ENCODE measurements at places on chromosomes 1 and 21.

GRCh38 chr1:246753670-246754535, 29.7 kb downstream of the SCCPDH start:
- DNase-seq = peak; percentile 46

DNA sequence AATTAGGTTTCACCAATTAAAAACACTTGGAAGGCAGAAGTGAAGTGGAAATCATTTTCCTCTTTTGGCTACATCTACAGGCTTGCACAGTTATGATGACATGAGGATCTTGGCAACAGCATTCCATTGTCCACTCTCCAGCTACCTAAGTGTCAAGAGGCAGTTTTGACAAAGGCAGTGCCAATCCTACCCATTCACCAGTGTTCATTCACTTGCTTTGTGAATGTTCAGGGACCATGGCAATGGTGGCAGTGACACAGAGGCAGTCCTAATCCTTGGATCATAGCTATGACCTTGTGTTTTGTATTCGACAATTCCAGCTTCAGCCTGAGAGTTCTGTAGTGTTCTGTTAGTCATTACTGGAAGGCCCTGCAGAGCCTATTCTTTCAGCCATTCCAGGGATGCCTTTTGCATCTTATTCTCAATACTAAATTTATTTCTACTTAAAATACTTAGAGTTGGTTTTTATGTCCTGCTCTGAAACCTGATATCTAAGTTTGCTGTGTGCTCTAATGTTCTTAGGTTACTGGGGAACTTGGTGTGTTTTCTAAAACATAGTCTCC, 36.7 kb downstream of the CRB1 start:
- DNase-seq = no peak

DNA sequence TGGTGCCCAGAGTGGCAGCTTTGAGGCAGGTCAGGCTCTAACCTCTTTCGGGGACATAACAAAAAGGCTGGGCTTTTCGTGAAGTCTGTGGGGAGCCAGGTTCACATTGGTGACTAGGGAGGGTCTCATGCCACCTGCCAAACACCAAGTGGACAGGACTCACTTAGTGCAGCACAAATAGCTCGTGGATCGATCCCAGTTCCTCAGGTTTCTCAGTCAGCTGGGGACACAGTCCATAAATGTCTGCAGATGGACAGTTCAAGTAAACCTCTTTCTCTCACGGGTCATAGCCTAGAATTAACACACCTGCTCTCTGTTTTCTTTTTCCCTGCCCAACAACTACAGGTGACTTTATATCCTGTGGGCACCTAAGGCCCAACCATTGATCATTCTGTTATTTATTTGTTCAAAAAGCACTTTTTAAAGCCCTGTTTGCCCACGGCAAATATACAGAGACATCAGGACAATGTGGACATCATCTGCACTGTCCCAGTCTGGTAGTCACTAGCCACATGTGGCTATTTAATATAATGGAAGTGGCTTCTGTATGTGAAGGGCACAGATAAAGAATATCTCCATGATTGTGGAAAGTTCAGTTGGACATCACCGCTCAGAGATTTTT, 53.5 kb downstream of the CAPN2 start:
- DNase-seq = no peak

DNA sequence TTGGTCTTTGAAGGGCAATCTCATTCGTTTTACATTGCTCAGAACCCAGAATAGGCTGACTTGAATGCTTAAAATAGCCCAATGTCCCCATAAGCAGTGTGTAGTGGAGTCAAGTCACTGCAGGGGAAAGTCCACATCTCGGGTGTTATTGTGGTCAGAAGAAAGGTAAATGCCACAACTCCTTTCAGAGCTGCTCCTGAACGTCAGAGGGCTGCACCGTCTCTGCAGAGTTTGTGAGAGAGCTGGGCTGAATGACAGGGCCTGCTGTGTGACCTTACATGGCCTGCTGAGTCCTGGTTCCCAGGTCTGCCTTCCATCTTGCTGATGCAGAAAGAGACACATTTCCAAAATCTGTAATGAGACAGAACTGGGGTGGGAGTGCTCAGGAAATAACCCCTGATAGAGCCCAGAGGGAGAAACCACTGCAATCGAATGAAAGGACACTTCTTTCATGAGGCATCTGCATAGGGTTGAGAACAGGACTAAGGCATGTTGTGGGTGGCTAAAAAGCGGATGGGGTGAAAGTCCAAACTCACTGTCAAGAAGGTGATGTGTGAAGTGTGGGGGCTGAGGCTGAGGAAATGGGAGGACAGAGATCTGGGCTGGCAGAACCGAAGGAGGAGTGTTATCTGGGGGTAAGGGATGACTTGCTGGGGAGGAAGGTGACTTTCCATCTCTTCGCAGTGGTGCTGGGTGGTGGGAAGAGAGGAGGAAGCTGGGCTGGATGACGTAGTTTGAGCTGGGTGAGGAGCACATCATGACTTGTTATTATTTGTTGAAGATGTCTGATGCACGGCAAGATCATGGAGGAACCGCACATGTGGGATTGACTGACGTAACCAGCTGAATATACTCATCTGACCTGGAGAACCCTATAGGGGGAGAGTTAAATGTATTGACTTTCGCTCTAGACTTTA, 33.7 kb downstream of the XCL2 start:
- DNase-seq = no peak

- no peak for DNase-seq
Observed at GRCh38 chr21:25640202-25640942, 1.3 kb downstream of the JAM2 start.

GRCh38 chr1:44029260-44029910, 1.9 kb downstream of the SLC6A9 start:
- no peak for DNase-seq

- no peak for DNase-seq
Observed at GRCh38 chr1:154729031-154729442, 121.1 kb upstream of the ADAR start.

DNA sequence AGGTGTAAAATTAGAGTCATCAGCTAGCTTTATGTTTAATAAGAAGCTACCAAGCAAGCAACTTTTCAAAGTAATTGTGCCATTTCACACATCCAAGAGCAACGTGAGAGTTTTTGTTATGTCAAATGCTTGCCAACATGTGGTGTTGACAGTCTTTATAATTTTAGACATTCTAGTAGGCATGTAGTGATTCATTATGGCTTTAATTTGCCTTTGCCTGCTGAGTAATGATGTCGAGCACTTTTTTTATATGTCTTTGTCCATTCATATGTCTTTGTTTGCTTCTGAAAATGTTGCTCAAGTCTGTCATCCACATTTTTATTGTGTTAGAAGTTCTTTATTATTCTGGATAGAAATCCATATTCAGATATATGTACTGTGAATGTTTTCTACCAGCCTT, 21.4 kb upstream of the CHIT1 start:
- no peak for DNase-seq
